ENCODE measurements at places on chromosomes 11 and 22. TPM values are rescaled to one million over a fixed set of nuclear protein-coding genes. Genes with fewer than 3 reads are reported as not detected.
A peak's percentile ranks its signal among the peaks of the same experiment; 100 is the strongest.

Gene PGGHG
- 2.1 TPM for polyA plus RNA-seq

Gene ELF5
- not detected for polyA plus RNA-seq

Gene GAS2L1
- polyA plus RNA-seq: 33.5 TPM

Gene MMP3
- polyA plus RNA-seq: not detected

Gene TUBA8
- polyA plus RNA-seq: 0.27 TPM

Gene SPDYC
- not detected for polyA plus RNA-seq

Gene FOLR3
- polyA plus RNA-seq: 330 TPM

Gene MMP27
- not detected for polyA plus RNA-seq

- DNase-seq: no peak
Observed at GRCh38 chr11:31687861-31688260, 123.3 kb downstream of the PAX6 start.

DNA sequence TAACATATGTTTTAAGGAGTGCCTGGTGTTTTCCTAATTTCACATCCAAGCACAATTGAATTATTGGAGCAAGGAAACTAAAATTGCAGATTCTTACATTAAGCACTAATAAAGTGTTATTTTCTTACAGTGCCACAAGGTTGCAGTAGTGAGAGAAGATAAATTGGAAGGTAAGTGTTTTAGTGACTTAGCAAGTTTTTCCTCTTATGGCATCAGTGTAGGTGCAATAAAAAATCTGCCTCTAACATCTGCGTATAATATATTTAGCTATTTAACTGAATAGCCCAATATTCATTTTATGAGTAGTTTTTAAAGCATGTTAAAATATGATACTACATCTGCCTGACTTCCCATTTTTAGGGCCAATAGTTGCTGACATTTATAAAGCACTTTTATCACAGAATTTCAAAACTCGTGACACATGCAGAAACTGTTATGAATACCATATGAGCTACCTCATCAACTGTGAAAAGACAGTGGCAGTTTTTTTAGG lies 19.0 kb downstream of the POLD3 start:
- peak; percentile 18 for DNase-seq

DNA sequence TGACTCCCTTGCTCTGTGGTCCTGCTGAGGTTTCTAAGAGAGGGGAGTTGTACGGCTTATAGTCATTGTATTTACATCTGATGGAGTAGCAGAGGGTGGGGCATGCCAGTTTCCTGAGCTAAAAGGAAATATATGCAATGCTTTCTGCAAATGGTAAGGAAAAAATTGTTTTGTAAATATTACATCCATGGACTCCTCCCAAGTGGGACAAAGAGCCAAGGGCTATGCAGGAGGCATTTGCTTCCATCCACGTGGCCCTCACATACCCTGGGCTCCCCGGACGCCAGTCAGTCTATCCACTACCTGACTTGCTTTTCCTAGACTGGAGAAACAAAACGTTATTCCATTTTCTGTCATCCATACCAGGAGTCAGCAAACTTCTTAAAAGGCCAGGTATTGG lies 59.7 kb upstream of the PITPNB start:
- no peak for DNase-seq

- DNase-seq: no peak
Observed at GRCh38 chr11:17513853-17514252, 30.4 kb downstream of the USH1C start.

DNA sequence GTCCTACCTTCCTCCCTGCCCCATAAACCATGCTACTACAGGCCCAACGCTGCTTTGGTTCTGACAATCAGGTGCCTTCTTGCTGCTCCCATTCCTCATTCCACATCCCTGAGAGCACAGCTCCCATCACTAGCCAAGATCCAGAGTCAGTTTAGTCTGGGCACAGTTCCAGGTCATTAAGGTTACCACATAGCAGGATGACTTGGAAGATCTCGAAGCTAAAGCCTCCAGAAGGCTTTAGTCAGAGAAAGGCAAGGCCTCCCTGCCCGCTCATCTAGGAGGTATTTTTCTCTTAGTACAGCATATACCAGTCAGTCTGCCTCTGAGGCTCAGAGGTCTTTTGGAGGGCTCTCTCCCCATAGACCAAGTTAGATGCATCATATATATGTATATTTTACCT lies 30.3 kb downstream of the TRIM66 start:
- no peak for DNase-seq

GRCh38 chr22:28230671-28231070 lies 311.6 kb upstream of the PITPNB start:
- no peak for DNase-seq

- no peak for DNase-seq
Observed at GRCh38 chr22:31278151-31278621, 14.1 kb downstream of the PIK3IP1 start.

- no peak for DNase-seq
Observed at GRCh38 chr22:27877501-27877900, 41.6 kb downstream of the PITPNB start.

DNA sequence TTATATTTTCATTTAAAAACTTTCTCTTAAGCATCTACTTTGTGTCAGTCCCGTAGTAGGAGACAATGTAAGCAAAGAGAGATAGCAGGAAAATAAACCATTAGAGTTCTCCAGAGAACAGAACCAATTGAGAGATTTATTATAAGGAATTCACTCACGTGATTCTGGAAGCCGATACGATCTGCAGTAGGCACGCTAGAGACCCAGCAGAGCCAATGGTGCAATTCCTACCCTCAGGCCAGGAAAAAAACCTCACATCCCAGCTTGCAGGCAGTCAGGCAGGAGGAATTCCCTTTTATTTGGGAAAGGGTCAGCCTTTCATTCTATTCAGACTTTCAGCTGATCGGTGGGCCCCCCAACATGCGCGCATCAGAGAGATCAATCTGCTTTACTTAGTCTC lies 7.3 kb upstream of the PLEKHA7 start:
- no peak for DNase-seq

DNA sequence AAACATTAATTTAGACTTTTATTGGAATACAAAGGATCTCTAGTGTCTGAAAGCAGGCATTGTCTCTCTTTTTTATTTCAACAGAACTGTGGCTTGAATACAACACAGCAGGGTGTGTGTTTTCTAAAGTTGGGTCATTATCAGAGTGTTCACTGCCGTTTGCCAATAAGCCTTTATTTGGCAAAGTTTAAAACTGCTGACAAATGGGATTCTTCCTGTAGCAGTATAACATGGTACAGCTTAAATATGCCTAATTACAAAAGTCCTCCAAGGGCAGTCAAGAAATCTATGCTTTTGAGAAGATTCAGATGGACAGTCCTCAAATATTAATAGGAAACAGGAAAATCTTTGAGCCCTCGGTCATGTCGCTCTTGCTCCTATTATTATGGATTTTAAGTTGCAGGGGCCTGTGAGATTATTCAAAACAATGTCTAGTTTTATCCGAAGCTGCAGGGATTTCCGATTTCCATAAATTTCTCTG lies 199.9 kb downstream of the MAML2 start:
- no peak for DNase-seq

- peak; percentile 80 for DNase-seq
Observed at GRCh38 chr11:111845276-111846028, 25.9 kb downstream of the ALG9 start.

DNA sequence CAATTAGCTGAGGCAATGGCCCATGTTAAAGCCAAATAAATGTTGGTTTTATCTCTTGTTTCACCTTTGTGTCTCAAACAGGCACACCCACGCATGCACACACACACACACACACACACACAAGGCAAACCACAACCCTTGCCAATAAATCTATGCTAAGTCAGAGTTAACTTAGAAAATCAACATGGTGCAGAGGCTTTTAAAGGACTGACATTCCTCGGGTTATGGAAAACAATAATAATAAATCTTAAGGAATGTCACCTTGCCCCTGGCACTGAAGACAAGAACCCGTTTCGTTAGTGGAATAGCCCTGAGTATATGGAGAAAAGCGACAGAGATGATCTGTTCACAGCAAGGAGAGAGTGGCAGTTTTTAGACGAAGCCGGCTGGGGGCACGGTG lies 326.3 kb downstream of the NTM start:
- no peak for DNase-seq

- no peak for DNase-seq
Observed at GRCh38 chr22:48097723-48098122, 1335.3 kb downstream of the TBC1D22A start.

DNA sequence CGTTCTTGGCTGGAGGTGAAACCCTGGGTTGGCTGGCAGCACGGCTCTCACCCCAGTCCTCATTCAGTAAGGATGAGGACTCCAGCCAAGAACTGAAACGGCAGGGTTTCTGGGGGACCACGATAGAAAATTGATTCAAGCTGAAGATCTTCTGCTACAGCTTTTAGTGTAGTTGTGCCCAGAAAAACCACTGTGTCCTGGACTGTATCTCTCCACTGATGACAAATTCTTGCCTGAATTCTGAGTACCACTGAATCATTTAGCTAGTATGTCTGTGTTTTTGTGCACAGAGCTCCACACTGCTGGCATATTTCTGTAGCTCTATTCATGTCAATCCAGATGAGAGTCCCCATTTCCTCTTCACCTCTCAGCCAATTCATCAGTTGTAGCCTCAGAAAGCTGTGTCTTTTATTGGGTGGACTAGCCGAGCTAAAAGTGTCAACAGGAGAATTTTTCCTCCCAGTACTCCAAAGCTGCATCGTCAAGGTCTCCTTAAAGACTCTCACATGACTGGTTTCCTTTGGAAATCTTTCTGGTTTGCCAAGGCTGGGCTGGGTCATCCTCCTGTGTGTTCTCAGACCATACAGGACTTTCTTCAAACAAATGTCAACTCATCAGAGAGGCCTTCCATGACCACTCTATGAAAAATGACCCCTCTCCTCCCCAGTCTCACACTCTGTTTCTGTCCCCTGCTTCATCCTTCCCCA lies 144.6 kb downstream of the LDLRAD3 start:
- no peak for DNase-seq

DNA sequence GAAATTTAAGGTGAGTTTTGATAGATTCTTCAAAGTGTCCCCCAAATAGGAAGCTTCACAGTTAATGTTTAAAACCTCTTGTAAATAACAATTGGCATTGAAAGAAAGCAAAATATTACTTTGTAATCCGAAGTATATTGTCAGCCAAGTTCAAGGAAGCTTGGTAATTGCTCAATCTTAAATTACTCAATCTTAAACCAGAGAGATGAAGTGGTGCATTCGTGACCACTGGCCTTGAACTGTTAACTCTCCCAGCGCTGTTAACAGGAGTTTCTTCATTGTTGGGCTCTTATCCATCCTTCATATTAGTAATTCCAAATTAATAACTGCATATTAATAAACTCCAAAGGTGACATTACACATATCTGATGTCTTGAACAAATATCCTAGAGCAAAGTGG lies 20.6 kb upstream of the FDX1 start:
- peak; percentile 28 for DNase-seq

DNA sequence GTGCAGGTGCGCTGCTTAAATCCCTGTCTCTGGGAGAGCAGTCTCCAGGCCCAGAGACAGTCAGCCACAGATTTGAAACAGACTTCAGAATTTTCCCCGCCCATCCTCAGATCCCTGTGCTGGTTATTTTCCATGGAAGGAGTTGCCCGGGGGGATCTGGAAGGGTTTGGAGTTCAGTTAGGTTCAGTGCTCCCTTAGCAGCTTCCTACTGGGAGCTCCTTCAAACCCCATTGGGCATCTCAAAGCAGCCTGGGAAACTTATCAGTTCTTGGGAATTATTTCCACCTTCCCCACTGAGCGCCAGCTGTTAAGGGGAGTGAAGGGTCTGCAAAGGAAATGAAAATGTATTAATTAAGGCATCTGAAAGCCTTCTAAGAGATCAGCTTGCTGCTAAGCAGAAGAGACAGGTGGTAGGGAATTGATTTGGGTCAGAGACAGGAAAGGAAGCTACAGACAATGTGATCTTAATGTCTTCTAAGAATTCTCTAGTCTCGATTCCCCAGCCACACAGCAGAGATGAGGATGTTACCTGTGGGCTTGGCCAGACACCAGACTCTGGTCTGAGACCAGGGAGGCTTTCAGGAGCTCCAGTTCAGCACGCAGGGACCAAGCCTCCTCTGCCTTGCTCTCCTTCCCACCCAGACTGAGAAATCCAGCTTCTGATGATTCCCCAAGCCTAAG lies 106.2 kb upstream of the TBCEL start:
- no peak for DNase-seq
